Stimulated activated naive CD4-positive, alpha-beta T cell (primary cell): ENCODE measurements at places on chromosomes 12 and 14.

GRCh38 chr12:67952787-67953186 lies 36.5 kb upstream of the IFNG-AS1 start:
- DNase-seq, result no peak

- no peak for DNase-seq
These were observed 8.3 kb downstream of the FICD start for GRCh38 chr12:108523365-108523764.

DNA sequence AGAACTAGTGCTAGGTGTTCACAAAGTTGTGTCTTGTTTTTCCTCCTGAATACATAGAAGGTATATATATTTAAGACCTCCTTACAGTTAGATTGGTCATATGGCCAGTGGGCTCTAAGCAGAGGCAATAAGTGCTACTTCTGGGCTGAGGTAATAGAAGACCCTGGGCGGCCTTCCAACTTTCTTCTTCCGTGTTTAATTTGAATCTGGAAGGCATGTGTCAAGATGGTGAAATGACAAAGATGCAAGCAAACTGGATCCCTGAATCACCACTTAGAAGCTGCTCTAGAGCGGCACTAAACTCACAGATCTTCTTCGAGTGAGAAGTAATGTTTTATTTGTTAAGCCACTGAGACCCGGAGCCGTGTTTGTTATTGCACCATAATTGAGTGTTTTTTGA lies 201.0 kb upstream of the GZMB start:
- no peak for DNase-seq

DNA sequence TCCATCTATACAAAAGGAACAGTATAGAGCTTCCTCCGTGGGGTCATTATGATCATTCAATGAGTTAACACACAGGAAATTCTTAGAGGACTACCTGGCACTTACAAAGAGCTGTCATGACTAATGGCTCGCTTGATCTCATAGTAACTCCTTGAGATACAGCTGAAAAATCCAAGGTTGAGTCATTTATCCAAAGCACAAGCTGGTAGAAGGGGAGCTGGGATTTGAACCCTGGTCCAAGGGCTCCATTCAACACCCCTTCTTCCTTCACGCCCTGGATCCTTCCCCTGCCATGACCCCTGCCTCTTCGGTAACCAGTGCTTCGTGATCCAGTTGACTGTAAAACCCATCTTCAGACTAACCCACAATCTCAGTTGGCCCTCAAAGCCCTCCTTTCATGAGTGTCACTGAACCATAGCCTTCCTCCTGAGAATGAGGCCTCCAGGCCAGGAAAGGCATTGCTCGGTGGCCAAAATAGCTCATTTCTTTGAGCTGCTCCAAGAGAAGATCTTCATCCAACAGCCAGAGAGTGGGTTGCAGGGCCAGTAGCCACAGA lies 7.8 kb downstream of the ZFP36L1 start:
- DNase-seq, result no peak

DNA sequence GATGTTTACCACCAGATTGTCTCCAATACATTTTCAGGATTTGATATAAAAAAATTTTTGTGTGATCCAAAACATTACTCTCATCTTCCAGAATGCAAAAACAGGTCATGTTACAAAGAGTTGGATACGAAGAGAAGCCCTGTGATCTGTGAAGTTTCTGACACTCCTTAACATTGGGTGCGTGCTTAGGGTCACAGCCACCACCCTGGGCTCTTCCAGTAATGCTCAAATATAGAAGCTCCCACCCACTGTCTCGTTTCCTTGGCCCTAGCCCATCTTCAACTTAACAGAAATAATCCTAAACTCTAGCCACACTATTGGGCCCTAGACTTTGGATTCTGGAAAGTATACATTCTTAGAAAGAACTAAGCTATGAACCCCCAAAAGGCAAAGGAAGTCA lies 32.9 kb upstream of the HSP90B1 start:
- no peak for DNase-seq

- no peak for DNase-seq
These were observed 84.4 kb downstream of the ARF6 start for GRCh38 chr14:49977126-49977841.

DNA sequence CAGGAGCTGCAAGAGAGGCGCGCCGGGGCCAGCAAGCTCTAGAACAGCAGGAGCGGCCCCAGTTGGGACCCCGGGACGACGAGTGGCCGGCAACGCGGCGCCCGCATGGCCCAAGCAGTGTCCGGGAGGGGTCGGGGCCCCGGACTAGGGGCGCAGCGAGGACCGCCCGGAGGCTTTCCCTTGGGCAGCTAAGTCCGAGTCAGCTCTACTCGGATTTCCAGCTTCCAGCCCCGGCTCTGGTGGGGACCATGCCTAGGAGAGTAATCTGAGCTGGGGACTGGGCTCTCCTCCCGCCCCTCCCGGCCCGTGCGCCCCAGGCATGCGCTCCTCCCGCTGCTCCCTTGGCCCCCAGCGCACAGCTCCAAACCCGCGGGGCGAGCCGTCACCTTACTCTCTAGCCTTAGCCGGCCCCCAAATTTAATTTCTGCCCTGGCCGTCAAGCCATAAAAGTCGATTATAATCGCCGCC lies 41.6 kb upstream of the CAPRIN2 start:
- no peak for DNase-seq

GRCh38 chr14:88421286-88421685 lies 35.8 kb downstream of the SPATA7 start:
- DNase-seq, result no peak

DNA sequence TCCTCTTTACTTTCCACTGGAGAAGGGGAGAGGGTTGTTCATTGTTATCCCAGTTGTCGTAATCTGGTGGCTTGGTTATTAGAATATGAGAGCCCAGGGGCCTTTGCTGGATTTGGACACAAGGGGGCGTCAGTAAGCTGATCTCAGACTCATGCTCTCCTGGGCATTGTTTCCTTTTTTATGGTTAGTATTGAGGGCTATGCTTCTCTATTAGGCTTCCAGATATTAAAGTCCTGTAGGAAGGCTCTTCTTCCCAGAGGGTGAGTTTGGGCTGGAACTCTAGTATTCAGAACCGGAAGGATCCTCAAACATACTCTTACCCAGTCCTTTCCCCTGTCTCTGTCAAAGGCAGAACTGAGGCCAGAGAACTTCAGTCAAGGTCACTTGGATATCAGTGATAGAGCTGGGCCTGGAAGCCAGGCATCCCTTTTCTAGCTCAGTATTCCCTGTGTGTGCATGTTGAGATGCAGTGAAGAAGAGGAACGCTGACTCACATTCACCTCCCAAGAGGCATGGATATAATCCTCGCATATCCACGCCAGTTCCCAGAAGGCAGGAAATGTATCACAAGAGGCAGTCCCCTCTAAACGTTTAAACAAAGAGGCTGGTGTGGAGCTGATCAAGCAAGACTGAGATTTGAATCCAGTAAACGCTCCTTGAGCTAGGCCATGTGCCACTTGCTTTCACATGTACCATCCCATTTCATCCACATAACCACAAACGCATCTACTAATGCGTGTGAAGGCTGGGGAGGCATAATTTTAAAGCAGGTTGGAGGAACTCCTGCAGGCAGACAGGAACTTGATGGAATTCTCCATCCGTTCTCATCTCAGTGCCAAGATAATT lies 41.6 kb downstream of the UBE3B start:
- DNase-seq, result peak; percentile 14

DNA sequence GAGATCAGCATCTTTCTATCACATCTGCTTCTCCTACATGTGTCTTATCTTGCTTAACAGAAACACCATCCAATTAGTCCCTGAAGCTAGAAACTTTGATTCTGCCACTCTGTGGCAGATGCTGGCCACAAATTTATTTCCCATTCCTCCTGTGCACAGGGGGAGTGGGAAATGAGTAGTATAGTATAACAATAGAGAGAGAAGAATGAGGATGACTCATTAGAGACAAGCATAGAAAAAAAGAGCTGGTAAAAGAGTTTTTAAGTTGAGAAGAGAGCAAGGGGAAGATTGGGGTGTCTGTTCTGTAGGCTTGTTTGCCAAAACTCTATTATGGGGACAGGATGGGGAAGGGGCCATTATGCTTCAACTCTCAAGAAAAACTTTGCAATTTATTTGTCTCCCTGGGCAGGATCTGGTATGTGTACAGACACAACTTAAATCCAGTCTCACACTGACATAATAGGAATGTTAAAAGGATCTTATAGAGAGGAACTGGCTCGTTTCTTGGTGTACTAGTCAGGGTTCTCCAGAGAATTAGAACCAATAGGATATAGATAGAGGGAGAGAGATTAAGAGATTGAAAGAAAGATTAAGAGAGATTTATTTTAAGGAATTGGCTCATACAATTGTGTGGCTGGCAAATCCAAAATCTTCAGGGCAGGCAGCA lies 142.6 kb upstream of the CPSF6 start:
- DNase-seq, result no peak

GRCh38 chr12:39779768-39780340 lies 160.3 kb upstream of the ABCD2 start:
- no peak for DNase-seq

- DNase-seq, result no peak
These were observed 20.5 kb downstream of the ACTN1 start for GRCh38 chr14:68958553-68958952.

- DNase-seq, result no peak
These were observed 542.0 kb downstream of the SNAPC1 start for GRCh38 chr14:62304257-62304656.

GRCh38 chr12:32126720-32127119 lies 20.1 kb downstream of the BICD1 start:
- DNase-seq, result no peak

GRCh38 chr12:77788231-77789168 lies 42.2 kb upstream of the NAV3 start:
- DNase-seq, result no peak

DNA sequence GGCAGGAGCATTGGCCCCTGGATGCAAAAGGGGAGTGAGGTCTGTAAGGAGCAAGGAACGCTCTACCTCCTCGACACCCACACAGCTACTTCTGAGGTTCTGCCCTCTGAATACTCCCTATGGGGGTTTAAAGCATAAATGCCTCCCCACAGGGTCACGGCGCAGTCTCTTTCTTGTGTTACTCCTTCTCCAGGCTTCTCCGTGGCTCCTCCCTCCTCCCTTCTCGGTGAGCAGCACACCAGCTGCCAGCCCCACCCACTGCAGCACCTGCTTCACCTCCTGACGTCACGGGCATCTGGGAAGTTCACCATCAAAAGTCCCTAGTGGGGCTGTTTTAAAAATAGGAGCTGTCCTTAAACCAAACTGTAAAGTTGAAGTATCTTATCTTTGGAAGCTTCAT lies 67.3 kb downstream of the SPTB start:
- DNase-seq, result peak; percentile 13

DNA sequence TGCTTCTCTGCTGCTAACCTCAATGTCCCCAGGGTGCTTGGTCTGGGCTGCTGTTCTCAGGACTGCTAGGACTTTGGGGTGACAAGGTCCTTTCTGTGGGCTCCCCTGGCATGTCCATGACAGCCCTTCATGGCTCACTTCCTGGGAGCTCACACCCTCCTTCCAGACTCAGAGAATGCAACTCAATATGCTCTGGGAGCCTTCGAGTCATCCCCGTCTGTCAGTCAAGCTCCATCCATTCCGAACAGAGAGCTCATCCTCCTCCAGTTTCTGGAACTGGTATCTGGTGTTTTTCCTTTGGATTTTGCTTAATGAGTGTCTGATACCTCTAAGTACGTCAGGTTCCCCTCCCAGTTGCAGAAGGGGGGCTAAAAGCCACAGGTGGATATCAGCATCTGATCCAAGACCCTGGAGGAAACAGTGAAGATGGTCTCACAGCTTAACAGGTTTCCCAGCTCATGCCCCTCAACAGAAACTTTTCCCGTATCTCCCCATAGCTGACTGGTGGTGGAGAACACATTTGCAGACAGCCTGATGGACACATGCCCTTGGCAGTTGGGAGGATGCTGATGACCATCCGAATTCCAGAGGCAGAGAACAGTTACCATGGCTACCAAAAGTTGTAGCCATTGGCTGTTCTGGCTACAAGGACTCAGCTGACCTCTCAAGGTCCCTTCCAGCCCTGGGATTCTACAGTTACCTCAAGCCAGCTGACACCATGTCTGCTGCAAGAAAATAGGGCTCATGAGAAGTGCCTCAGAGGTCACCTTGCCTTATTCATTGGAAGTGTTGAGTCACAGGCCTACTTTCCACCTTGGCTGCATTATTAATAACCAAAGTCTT lies 9.5 kb upstream of the RAB35 start:
- no peak for DNase-seq

DNA sequence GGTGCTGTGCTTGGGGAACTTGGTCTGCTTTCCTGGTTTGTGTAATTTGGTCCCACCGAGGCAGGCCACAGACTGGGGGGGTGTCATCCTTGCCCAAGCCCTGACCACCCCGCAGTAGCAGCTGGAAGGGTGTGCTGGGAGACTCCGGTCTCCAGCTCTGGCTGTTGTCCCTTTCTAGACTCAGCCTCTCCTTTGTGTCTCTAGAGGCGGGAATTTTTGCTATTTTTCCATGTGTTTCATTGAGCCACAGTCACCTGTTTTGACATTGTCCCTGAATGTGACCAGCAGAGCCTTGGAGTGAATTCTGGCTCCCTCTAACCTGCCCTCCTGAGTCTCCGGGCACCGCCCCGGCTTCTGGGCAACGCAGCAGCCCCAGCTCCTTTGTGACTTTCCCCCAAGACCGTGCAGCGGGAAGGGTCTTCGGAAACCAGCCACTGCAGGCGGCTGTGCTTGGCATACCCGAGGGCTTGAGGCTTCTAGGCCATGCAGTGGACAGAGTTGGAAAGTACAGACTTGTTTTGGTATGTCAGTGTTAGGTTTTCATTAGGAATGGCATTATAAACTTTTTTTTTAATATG lies 98.6 kb downstream of the TNFAIP2 start:
- no peak for DNase-seq

DNA sequence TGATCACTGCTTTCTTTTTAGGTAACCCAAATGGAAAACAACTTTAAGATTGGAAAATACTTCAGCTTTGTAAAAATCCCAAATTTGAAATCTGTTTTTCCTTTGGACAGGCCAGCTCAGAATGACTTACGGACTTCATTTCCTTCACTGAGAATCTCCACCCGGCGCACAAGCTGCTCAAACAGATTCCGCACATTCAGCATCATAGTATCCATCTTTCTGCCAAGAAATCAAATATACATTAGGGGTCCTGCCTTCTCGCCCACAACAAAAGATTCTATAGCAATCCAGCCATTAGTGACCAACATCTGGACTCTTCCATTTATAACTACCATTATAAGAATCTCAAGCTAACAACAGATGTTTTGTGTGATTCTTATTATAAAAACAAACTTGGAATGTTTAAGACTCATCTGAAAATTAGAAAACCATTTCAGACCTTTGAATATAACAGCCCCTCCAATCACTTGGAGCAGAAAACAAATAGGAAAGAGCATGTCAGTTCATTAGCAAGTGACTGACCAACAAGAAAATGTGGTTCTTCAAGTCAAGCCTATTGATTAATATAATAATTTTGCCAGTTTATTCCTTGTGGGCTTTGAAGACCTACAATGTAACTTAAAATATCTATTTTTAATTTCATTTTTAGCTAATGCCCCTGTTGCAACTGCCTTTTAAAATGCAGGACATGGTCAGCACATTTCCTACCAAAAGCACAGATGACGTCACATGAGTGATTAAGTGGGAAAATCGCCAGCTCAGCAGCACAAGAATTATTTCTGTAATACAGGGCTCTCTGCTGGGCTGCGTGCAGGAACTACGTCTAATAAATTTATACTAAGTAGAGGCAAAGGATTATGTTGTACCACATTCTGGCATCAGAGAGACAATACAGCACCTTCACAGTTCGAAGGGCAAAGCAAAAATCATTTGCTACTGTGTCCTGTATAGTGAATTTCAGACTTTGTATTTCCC lies 8.5 kb downstream of the RACGAP1 start:
- no peak for DNase-seq
